ENCODE measurements at places on chromosomes 6 and 20.

- DNase-seq = no peak
Measured at GRCh38 chr6:16352258-16352635, 113.9 kb downstream of the GMPR start.

GRCh38 chr6:143397227-143398222 lies 53.0 kb downstream of the ADAT2 start:
- DNase-seq = no peak

- DNase-seq = no peak
Measured at GRCh38 chr6:28349344-28349891, 329 bp upstream of the ZKSCAN3 start.

GRCh38 chr20:55557191-55557590 lies 448.1 kb downstream of the CBLN4 start:
- DNase-seq = no peak

- DNase-seq = no peak
Measured at GRCh38 chr20:8457978-8458377, 325.9 kb downstream of the PLCB1 start.
